Right forelimb (tissue), 1 donor: ENCODE measurements at places on chromosomes 2 and 18.

- no peak for DNase-seq
Measured at GRCh38 chr2:3447789-3448317, 68.4 kb downstream of the TRAPPC12 start.

DNA sequence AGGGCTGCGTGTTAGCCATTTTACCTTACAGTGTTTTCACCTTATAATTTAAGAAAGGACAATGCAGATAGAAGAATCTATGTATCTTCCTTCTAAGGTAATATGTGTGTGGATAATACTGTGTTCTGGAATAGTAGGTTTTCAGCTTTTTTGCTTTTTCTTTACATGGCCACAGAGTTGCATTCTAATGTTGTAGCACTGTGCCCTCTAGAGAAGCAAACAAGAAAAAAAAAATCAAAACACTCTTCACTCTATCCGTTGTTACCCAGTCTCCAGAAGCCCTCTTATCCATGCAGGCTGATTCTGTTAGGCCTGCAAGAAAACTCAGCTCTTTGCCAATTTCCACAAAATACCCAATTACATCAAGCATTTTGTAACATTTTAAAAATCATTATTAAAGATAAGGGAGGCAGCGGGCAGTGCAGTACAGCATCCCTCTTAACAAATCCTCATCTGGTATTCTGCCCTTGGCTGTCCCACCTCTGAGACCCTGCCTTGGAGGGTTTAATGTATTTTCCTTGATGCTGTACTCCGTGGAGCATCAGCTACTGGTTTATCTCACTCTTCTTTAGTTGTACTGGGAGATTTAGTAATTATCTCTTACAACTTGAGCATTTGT lies 41.8 kb downstream of the CDH7 start:
- DNase-seq, result no peak

- peak; percentile 16 for DNase-seq
Measured at GRCh38 chr18:79520478-79521390, 125.0 kb downstream of the NFATC1 start.

- DNase-seq, result no peak
Measured at GRCh38 chr18:11518788-11519685, 90.4 kb upstream of the SLC35G4 start.

DNA sequence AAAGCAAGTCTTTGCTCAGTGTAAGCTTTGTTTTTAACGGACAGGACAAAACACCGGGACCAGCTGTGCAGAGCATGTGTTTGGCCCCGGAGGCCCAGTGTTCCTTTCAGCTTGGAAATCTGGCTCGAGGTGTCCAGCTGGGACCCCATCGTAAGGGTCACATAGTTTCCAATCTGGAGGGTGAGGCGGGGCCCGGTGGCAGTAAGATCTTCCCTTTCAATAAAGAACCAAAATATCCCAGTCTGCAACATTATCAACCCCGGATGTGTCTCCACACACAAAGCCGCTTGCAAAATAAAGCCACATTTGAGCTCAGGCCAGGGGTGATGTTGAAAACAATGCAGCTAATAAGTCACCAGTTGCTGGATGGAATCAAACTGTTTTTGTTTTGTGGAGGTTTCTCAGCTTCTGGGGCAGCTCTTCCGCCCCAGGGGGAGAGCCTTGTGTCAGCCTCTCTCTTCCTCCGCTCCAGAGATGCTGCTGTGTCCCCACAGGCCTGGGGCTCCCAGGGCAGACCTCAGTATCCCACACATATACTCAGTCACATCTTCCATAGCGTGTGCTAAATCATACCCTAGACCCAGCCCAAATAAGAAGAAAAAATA lies 138.6 kb upstream of the GLI2 start:
- DNase-seq, result no peak

- no peak for DNase-seq
Measured at GRCh38 chr2:76737607-76738006, 784.6 kb downstream of the LRRTM4 start.

GRCh38 chr2:153770359-153770991 lies 101.2 kb upstream of the GALNT13 start:
- no peak for DNase-seq

DNA sequence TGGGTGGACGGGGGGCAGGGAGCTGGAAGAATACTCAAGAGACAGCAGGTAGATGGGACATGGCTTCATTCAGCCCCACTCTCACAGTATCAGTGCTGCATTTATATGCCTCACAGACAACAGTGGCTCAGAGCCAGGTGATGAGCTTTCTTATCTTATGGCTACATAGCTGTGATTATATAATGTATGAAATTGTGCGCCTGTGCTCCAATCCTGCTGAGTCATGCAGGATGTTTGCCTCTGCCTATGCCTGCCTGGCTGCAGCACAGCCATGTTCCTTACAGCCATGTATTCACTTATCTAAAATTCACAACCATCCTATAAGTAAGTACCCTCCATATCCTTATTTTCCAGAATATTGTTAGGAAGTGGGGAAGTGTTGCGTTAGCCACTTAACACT lies 37.7 kb upstream of the RNF103 start:
- DNase-seq, result no peak

- DNase-seq, result no peak
Measured at GRCh38 chr2:98708396-98709186, 22.3 kb downstream of the MGAT4A start.

DNA sequence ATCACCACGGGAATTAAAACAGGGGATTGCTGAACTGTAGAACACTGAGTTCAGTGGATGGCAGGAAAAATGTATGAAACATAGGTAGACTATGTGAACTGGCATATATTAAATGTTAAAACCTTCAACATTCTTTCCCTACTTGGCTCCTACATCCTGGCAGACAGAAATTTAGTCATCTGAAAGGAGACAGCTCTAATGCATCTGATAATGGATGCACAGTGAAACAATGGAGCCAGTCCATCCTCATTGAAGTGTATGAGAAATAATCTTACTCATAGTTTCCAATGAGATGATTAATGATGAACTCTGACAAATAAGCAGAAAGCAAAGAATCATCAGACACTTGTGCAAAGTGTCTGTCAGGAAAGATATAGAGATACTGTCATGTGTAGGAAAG lies 1629.7 kb upstream of the TMEFF2 start:
- DNase-seq, result no peak

GRCh38 chr18:60838677-60839076 lies 466.1 kb upstream of the MC4R start:
- no peak for DNase-seq

DNA sequence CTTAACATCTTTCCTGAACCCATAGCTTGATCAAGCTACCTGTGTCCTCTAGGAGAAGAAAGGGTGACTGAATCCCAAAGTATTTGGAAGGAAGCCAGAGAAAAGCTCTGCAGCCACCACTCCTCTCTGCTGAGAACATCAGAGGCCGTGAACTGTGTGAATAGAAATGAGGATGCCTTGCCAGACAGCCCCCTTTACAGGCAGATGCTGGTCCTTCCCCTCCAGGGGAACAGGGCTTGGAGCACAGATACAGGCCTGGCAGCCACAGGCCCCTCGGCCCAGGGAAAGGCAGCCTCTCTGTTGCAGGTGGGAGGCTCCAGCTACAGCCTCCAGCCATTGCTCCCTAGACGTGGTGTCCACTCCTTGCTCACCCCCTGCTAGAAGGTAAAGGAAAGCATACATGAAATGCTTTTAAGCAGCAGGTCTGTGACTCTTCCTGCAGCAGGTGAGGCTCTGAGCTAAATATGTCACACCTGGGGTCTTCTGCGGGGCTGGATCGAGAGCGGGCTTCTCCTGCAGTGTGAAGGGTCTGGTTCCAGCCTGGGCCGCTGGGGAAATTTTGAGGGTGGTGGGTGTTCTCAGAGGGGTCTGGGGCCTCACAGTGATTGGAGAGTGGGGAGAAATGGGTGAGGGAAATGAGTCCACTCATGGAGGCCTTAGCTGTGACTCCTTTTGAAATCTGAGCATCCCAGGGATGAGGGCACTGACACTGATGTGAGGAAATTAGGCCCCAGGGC lies 234.0 kb downstream of the KLHL29 start:
- peak; percentile 43 for DNase-seq

- DNase-seq, result no peak
Measured at GRCh38 chr18:2609604-2610003, 38.2 kb downstream of the NDC80 start.

- DNase-seq, result no peak
Measured at GRCh38 chr2:201707753-201708152, 9.3 kb upstream of the MPP4 start.

- no peak for DNase-seq
Measured at GRCh38 chr2:64655018-64655664, 1.4 kb upstream of the SERTAD2 start.

DNA sequence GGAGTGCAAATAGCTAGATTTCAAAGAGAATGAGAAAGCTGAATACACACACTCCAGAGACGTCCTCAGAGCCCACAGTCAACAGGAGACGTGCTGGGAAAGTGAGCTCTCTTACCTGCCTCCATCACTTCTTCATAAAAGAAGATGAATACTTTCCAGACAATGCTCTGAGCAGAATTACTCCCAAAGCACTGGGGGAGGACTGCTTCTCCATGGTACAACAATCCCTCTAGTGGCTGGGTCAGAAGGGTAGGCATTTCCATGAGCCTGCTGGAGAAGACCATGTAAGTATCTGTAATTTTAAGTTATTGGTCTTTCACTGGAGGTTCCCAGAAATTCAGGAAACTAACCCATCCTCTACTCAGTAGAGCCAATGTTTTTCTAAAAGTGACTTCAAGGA lies 190.3 kb downstream of the RBM43 start:
- no peak for DNase-seq

- no peak for DNase-seq
Measured at GRCh38 chr2:113854970-113855740, 34.7 kb upstream of the ACTR3 start.

DNA sequence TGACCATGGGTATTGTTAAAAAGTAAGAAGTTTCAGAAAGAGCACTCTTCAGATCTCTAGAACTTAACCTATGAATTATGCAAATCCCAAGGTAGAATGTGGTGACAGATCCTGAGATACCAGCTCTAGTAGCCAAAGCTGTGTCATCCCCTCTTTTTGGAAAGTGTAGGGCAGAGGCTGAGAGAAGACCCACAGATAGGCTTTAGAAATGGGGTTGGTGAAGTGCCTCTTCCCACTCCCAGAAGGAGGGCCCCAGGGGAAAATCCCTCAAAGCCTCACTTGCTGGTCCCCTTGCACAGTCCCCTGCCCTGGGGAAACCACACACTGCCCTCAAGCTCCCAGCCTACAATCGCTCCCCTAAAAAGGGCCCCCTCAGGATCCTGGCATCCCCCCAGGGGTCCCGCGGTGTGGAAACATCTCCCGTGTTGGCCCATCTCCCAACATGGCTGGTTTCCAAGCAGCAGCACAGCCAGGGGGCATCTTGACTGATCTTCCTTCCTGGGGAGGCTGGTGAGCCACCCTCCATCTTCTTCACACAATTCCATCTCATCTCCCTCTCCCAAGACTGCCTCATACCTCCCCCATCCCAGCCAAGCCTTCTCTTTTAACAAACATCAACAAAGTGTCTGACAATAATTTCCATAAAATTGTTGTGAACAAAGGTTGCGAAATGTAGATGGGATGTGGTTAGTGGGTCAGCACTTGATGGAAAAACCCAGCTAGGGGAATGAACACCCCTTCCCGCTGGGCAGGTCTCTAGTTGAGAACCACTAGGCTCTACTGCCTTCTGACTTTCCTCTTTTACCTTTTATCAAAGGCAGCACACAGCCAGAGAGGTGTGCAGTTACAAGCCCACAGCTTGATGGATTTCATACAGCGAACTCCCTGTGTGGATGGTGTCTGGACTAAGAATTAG lies 25.1 kb downstream of the MAL start:
- DNase-seq, result no peak

DNA sequence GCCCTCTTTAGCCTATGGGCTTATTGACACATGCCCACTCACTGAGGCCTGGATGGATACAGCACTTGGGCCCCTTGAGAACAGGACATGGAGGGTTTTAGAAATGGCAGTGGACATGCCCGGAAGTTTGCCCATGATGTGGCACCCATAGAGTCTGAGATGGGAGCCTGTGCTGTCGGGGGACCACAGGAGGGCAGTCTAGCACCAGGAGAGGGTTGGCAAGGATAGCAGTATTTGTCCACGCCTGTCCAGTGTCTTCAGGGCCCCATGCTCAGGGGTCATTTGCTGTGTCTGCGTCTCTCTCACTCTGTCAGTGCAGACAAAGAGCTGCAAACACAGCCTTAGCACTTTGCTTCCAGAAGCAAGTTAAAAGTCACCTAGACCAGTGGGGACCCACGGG lies 48.7 kb downstream of the IL1RL2 start:
- no peak for DNase-seq

GRCh38 chr2:888211-888801 lies 62.3 kb upstream of the SNTG2 start:
- DNase-seq, result no peak

GRCh38 chr2:233439191-233439590 lies 84.9 kb downstream of the DGKD start:
- no peak for DNase-seq

DNA sequence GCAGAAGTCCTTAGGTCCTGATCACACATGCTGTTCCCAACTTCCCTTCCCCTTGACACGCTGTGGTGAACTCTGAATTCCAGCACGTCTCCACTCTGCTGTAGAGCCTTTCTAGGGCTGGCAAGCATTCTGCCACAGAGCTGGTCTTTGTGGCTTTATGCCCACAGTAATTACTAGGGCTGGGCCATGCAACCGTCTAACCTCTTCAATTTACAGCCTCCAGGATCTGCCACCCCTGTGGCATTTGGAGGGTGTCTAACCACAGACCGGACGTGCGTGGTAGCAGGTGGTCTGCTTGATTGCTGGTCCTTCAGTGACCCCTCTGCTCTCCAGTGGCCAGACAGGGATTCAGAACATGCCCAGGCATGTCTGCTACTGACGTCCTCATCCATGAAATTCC lies 43.1 kb upstream of the TGFA start:
- DNase-seq, result no peak

- no peak for DNase-seq
Measured at GRCh38 chr2:33247365-33247764, 229.1 kb upstream of the RASGRP3 start.

- no peak for DNase-seq
Measured at GRCh38 chr2:163802284-163802683, 66.5 kb upstream of the FIGN start.

DNA sequence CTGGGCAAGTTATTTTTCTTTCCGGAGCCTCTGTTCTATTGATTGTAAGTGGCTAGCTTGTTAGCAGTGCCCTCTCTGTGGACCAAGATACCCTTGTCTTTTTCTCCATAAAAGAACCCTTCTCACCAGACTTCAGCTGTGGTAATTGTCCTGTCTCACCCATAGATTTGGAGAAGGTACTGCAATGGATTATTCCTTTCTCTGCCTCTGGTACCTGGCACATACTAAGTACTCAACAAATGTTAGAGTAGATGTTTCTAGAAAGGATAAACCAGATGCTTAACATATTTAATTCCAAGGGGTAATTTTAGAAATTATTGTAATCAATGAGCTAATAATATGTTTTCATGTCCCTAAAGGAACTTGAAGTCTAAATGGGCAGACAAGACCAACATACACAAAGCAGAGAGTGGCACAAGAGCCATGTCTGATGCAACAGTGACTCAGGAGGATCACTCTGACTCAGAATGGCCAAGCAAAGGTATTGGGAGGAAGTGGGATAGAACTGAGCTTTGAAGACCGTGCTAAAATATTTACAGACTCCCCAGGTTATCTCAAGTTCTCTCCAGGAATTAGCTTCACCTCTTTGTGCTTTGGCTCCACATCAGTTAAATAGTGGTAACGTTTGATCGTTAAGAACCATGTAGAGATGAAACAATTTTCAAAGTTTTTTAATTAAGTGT lies 129.7 kb upstream of the OSR1 start:
- no peak for DNase-seq

- DNase-seq, result no peak
Measured at GRCh38 chr18:64692826-64693225, 543.9 kb upstream of the LINC00305 start.
